ENCODE measurements at places on chromosomes 16 and 17.

DNA sequence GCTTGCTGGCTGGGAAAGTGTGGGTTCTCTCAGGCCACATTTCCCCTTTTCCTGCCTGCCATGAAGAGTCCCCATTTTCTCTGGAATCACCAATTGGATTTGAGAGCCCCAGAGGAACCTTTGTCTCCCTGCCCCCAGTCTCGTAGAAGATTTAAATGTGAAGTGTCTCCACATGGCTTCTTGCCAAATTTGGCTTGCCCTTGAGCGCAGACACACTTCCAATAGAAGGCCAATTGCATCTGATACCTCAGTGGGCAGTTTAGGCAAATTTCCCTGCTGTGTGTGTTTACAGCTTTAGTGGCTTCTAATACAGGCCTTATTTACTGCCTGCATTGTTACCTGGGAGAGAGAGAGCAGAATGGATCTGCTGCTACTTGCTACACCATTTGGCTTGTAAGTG, 29.7 kb downstream of the CDK5R1 start:
- DNase-seq, result no peak

- no peak for DNase-seq
Observed at GRCh38 chr17:39306509-39307212, 80.9 kb upstream of the STAC2 start.

DNA sequence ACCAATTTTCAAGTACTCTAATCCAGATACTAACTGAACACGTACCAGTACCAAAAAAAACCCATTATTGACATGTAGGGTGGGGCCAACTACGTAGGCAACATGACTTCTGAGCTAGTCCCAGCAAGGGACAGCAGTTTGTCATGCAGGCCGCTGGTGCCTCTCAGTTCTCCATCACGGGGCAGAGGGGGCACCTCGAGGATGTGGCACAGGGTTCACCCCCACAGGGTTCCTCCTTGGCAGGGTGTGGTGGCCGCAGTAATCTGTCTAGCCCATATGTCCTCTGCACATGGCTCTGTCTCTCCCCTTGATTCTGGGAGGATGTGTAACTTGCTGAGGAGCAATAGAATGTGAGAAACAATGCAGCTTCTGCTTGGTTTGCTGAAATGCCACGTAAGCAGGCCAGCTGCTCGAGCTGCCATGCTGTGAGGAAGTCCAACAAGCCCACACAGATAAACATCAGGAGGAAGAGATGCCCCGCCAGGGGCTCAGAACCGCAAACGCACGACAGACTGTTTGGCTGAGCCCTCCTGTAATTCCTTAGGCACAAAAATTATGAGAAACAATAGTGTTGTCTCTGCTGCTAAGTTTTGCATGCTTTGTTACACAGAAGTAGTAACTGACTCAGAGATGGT, 62.4 kb downstream of the NT5M start:
- no peak for DNase-seq

DNA sequence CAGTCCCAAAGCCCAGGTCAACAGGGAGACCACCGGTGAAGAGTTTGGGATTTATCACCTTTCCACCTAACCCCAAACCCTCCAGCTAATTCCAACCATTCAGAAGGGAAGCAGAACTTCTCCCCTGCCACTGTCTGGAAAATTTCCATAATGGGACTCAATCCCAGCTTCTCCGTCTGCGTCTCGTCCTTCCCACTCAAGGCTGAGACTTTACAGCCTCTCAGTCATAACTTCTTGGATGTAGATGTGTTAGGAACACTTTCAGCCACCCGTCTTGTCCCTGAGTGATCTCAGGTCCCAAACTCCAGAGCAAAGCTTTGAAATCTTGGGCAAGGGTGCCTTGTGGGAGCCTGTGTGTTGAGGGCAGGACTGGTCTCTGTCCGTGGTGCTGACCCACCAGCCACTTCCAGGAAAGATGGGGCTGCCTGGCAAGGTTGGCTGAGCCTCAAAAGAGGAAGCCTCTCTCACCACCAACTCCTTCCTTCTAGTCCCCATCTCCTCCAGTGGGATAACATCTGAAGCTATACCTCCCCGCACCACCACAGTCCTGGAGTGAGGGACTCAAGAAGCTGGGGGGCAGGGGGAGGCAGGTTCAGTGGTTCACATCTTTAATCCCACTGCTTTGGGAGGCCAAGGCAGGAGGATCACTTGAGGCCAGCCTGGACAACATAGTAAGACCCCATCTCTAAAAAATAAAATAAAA, 9.3 kb downstream of the GAS2L2 start:
- no peak for DNase-seq

DNA sequence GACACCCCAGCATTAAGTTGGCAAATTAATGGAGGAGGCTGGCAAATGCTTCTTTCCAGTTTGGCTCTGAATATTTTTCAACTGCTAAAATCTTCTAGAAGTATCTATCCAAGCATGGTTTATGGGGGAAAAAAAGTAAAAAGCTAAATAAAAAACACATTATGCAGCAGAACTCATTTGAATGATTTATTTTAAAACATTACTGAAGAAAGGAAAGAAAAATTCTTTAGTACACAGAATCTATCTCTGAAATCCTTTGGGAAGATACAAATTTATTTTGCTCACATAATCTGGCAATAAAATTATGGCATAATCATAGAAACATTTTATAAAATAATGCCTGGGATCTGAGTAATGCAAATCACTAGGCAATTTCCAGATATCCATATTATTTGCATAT, 328.1 kb upstream of the MON1B start:
- DNase-seq, result no peak

- no peak for DNase-seq
Observed at GRCh38 chr17:66517336-66518009, 215.1 kb downstream of the PRKCA start.

DNA sequence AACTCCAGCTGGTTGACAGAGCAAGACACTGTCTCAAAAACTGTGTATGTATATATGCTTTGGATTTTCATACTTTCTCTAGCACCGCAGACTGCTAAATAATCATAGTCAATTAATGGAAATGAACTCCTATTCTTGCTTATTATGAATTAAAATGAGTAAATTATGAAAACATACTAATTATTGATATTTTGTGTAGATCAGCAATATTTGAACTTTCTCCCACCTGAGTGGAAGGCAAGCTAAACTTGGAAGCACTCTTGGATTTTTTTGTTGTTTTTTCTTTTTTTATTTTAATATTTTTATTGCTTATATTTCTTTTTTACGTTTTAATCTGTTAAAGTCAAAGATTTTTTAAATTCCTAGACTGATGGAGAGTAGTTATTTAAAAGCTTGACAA, 201.7 kb downstream of the CDRT15L2 start:
- no peak for DNase-seq

DNA sequence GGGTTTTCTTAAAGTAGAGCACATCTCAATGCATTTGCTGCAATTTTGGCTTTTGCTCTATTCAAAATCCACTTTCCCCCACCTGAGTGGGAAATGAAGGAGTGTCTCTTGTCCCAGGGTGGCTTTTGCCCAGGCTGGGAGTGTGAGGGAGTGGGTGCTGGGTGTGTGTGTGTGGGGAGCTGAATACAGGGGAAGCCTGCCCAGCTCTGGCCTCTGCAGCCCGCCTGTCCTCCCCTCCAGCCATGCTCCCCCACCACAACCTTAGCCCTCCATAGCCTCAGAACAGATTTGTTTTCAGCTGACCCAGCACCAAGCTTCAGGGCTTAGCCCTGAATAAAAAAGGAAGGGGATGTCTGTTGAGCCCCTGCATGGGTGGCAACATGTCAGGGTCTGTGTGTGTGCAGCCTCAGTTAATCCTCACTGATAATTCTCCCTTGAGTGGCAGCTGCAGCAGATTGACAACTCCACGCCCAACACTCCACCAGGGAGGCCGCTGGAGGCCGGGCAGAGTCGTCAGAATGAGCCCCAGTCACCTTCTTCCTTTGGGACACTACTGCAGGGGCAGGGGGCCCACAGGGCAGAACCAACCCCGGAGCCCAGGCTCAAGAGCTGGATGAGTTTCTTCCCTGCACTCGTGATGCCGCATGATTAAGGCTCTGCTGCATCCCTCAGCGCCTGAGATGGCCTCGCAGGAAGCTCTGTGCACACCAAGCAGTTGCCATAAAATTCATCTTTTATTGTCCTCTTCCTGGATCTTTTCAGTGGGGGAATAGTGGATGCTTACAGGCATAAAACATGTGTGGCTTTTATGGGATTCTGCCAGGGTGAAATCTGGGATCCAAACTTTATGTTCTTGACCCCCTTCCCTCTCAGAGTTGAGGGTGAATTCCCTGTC, 55.0 kb downstream of the SPACA3 start:
- DNase-seq, result no peak

- peak; percentile 12 for DNase-seq
Observed at GRCh38 chr17:45251931-45252330, 10.0 kb downstream of the SPATA32 start.

GRCh38 chr17:34406226-34406625, 43.2 kb upstream of the CCL1 start:
- DNase-seq, result no peak

GRCh38 chr16:56960681-56961281, 969 bp upstream of the CETP start:
- no peak for DNase-seq

GRCh38 chr17:43543300-43543699, 2.8 kb downstream of the ETV4 start:
- DNase-seq, result no peak

- no peak for DNase-seq
Observed at GRCh38 chr17:2089021-2089422, 34.1 kb downstream of the HIC1 start.

DNA sequence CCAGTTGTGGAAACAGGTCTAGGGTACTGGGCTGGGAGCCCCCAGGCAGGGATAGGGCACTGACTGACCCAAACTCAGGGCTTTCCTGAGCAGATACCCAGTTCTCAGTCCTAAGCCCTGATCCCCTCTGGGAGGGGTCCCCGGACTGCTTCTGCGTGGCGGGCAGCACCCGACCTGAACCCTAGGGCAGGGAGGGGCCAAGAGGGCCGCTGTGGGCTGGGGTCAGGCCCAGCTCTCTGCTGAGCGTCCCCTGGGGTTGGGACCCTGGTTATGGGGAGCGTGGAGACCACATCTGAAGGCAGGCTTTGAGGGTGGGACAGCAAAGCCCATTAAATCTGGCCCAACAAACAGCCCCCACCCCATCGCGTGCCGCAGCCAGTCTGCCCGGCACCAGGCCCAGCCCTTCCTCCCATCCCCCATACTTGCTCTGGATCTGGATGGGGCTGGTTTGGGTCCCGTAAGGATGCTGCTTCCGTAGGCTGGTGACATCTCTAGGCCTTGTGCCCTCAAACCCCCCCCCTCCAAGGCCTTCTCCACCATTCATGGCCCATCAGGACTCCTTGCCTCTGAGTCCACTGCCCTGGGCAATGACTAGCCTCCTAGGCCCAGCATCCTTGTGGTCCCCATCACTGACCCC, 691 bp upstream of the FAM83G start:
- no peak for DNase-seq

- DNase-seq, result no peak
Observed at GRCh38 chr16:12245088-12245920, 268.8 kb downstream of the SNX29 start.

DNA sequence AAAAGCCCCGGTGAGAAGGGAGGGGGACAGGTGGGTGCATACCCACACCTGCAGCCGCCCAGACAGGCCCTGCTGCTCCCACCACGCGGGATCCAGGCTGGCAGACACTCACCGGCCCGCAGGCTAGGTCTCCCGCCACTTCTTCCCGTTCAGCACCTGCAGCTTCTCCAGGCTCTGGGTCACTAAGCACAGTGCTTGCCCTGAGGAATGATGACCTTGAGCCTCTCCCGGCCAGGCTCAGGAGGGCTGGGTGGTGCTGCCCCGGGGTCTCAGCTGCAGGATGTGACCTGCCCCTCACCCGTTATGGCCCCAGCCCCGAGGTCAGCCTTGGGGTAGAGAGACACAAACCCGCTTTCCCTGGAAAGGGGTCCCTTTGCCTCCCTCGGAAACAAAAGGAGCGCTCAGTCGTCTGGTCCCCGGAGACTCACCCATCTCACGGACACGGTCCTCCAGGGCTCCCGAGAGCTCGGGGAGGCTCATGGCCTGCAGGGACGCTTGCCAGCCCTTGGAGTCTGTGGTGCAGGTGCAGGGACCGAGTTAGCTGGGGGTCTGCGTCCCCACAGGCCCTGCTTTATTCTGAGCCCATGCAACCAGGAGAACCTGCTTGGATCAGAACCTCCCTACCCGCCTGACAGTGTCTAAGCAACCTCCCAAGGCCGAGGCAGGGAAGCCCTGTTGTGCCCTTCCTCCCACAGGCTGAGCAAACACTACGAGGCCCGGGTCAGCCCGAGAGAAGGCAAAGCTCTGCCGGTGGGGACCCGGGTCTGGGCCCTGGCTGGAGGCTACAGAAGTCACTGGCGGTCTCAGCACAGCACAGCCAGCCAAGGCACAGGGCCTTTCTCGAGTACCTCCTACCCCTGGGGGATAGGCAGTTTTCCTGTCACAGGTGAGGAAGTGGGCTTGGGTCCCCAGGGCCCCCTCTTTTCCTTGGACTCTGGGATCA, 3.8 kb downstream of the NUDT16L1 start:
- DNase-seq, result no peak

DNA sequence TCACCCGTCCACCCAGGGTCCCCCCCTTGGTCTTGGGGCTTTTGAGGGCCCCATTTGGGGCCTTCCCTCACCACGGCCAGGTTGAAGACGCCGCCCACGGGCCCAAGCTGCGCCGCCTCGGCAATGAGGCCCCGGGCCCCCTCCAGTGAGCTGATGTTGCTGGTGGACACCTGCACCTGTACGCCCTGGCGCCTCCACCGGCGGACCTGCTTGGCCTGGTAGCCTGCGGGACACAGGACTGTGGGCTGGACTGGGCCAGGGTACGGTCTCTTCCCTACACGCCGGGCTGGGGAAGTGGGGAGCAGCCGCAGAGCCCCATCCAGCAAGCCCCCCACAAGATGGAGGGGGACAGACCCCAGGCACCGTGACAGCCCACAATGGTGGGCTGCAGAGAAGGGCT, 15.6 kb downstream of the FASN start:
- DNase-seq, result no peak

DNA sequence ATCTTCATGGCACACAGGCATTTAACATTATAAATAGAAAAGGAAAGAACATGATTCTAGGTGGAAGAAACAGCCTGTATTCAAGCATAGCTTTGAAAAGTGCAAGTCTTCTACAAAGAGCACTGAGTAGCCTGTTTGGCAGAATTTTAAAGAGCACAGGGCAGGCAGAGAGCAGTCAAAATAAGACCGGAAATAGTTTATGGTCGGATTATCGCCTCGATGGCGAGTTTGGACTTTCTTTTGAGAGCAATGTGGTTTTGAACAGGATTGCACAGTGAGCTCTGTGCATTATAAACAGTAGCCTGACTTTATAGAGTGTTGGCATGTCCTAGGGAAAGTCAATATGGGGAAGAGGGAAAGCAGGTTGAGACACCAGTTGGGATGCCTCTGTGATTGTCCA, 6.2 kb upstream of the TMEM100 start:
- no peak for DNase-seq

GRCh38 chr16:636206-637080, at the start of gene METTL26:
METTL26 (minus strand) TSS chr16:636305; CDS start chr16:636290, 15 bp downstream.
- DNase-seq, result peak; percentile 78

- no peak for DNase-seq
Observed at GRCh38 chr17:17725752-17726457, 44.6 kb downstream of the RAI1 start.

DNA sequence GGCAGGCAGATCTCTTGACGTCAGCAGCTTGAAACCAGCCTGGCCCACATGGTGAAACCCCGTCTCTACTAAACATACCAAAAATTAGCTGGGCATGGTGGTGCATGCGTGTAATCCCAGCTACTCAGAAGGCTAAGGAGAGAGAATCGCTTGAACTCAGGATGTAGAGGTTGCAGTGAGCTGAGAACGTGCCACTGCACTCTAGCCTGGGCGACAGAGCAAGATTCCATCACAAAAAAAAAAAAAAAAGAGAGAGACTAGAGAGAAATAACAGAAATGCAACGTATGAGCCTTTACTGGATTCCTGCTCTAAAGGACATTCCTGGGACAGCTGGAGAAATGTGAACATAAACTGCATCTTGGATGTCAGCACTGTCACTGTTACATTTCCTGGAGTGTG, 10.8 kb downstream of the IFT140 start:
- DNase-seq, result no peak
